ENCODE measurements at places on chromosomes 12 and 14.

- DNase-seq = no peak
These were observed 10.7 kb upstream of the KRT80 start for GRCh38 chr12:52202361-52203078.

DNA sequence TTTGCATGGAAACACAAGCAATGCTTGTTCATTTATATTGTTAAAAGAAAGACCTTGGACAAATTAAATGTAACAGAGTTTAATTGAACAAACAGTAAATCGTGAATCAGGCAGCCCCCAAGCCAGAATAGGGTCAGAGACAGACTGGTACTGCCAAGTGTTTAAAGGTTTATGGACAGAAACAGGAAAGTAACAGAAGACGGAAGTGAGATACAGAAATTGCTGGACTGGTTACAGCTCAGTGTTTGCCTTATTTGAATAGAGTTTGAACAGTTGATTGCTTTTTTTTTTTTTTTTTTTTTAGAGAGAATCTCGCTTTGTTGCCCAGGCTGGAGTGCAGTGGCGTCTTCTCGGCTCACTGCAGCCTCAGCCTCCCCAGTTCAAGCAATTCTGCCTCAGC lies 50.3 kb downstream of the DAO start:
- DNase-seq = no peak

DNA sequence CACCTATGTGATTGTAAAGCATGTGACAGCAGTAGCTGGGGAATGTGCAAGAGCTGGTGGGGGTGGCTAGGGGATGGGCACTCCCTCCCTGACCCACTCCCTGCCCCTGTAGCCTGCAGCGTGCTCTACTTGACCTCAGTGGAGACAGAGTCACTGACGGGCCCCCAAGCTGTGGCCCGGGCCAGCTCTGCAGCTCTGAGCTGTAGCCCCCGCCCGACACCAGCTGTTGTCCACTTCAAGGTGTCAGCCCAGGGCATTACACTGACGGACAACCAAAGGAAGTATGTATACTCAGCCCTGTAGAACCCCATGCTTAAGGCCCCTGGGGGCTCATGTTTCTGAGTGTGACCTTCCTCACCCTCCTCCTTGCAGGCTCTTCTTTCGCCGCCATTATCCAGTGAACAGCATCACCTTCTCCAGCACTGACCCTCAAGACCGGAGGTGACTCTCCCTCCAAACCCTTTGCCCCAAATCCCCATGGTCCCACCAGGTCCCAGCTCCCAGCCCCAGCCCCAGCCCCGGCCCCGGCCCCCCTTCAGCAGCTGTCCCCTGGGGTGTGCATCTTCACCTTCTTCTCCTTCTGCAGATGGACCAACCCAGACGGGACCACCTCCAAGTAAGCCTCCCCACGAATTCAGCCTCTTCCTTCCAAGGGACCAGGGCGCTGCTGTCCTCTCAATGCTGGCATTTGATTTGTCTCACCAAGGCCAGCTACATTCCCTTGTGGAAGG lies 13.3 kb downstream of the TNS2 start:
- no peak for DNase-seq

GRCh38 chr12:44317651-44318126 lies 481.8 kb downstream of the TMEM117 start:
- DNase-seq = no peak

- no peak for DNase-seq
These were observed 43.3 kb downstream of the GALNT9 start for GRCh38 chr12:132285991-132286681.

DNA sequence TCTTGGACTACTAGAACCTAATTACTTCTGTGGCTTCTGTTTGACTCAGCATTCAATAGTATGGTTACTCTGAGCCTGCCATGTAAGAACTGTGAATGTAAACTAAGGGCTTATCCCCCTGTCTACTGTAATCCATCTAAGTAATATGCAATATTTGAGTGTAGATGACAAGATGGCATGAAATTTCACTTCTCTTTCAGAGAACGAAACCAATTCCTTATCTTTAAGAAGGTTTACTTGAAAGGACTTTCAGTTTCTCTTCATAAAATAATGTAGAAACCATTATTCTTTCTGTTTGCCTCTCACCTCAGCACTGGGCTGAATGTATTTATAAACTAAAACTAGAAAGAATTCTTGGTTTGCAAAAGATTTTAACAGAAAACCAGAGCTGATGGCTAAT lies 60.4 kb upstream of the ARID2 start:
- DNase-seq = no peak

GRCh38 chr12:123908884-123909725 lies 63.5 kb downstream of the CCDC92 start:
- no peak for DNase-seq

GRCh38 chr12:45727980-45728629 lies 1.4 kb upstream of the ARID2 start:
- no peak for DNase-seq

- DNase-seq = no peak
These were observed at the start of gene PMCH for GRCh38 chr12:102197789-102198188. Gene PMCH (minus strand): TSS chr12:102197833. CDS start chr12:102197770, 63 bp downstream.

DNA sequence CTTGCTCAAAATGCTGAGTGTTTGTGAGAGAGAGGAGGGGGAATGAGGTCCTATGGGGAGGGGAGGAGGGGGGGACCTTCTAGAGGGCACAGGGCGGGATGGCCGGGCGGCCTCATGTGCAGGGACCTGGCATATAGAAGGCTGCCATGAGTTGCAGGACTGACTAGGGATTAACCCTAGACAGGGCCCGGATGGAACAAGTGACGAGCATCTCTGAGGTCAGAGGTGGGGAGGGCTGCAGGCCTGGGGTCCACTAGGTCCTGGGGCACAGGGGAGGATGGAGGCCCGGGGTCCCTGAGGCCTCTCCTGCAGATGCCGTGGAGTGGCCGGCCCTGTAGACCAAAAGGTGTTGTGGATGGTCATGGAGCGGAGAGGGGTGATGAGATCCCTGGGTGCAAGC lies 104.0 kb upstream of the EIF5 start:
- DNase-seq = no peak

DNA sequence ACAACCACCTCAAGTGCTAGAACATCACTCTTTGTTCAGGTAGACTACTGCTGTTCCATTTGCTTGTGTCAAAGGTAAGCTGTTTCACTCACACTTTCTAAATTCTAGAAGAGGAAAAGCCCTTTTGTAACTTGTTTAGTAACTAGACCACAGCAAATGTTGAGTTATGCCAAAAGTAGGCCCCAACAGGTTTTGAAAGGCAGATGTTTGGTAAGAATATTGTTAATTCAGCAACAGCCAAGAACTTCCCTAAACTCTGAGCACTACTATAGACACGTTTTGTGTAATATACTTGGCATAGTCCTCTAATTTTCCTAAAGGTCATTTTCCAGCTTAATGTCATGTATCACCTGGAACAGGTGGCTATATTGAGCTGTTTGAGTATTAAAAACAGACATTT lies 79.0 kb downstream of the DCAF5 start:
- DNase-seq = no peak

GRCh38 chr12:90910958-90911357 lies 44.0 kb downstream of the CCER1 start:
- DNase-seq = no peak

DNA sequence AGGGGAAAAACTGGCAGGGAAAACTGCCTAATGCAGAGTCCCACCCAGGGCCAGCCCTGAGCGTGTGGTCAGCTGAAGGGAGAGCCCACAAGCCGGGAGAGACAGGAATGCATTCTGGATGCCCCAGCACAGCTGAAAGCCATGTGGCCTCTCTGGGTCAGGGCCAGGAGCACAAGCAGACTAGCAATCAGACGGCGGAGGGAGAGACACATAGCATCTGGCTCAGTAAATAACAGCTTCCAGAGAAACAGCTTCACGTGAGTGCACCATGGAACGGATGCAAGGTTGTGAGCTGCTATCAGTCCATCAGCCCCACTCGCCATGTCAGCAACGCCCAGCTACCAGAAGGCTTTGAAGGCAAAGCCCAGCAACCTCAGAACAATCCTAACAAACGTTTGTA lies 28.2 kb upstream of the TMEM106C start:
- no peak for DNase-seq

- no peak for DNase-seq
These were observed 91.8 kb upstream of the TMEM260 start for GRCh38 chr14:56487761-56488160.
